Stimulated activated CD8-positive, alpha-beta memory T cell treated with anti-CD3 and anti-CD28 coated beads, Interleukin-4, amount 100 ng/mL, for 1 hour (primary cell): ENCODE measurements at places on chromosomes 6 and 20.

GRCh38 chr6:111562246-111562645, 43.4 kb downstream of the TRAF3IP2 start:
- no peak for DNase-seq

GRCh38 chr6:42440778-42441696, 10.7 kb downstream of the TRERF1 start:
- DNase-seq, result no peak

- DNase-seq, result peak; percentile 29
Observed at GRCh38 chr20:21505810-21506530, 7.9 kb downstream of the NKX2-2 start.

- no peak for DNase-seq
Observed at GRCh38 chr6:134689641-134690040, 260.3 kb downstream of the ALDH8A1 start.

DNA sequence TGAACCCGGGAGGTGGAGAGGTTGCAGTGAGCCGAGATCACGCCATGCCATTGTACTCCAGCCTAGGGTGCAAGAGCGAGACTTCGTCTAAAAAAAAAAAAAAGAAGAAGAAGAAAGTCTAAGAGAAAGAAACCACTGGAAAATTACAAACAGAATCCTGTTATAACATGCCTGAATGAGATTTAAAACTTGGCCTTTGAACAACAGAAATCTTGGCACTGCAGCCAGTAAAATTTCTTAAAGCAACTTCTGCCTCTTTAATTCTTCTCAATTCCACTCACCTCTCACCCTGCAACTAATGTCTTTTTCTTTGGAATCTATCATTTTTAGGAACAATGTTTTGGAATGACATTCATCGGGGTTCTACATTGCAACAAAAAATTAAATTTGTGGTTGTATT, 26.3 kb downstream of the PM20D2 start:
- DNase-seq, result no peak

DNA sequence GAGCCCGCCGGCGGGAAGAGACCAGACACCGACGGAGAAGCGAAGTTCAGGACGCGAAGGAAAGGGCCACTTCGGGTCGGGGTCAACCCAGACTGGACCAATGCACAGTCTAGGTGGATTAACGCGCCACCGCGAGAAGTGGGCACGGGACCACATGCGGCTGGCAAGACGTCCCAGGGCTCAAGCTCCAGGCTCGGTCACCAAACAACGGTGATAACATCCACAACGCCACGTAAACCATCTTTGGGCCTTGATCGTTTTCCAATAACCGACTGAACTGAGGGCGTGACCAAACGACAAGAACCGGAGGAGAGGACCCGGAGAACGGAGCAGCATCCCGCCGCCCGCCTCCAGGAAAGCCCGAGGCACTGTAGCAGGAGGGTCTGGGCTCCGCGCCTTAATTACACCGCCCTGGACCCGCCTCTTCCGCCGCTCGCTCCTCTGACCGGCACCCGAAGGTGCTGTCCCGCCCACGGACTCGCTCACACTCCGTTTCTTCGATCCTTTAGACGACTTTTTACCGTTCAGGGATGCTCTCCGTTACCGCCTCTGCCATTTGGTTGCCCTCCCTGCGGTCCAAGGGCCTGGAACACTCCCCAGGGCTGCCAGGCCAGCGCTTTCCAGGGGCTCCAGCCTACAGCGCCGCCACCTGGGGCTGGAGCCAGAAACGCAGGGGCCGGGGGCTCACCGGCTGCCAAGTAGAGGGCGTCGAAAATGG, 44.1 kb downstream of the DPPA5 start:
- peak; percentile 17 for DNase-seq

DNA sequence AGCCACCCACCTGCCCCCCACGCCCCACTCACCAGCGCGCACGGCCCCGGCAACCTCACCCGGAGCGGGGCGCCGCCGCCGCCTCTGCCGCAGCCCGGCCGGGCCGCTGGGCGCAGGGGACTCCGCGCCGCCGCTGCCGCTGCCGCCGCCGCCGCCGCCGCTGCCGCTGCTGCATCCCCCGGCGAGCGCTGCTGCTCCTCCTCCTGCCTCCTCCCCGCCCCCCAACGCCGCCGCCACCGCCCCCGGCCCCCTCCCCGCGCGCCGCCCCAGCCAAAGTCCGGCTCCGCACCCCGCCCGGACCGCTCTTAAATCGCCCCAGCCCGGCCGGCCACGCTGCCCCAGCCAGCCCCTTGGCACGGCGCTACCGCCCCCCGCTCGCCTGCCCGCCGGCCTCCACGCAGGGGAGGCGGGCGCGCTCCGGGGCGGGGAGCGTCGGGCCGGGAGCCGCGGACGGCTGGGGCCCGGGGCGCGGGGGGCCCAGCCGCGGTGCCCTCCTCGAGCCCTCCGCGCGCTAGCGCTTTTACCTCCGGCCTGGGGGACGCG, at the start of gene SULF2:
SULF2 (minus strand) TSS at position 171 of the 543 bp plus-strand sequence. CDS start 28,118 bp downstream, outside the sequence.
- no peak for DNase-seq

GRCh38 chr20:38065764-38066375, 32.3 kb downstream of the RPRD1B start:
- no peak for DNase-seq

DNA sequence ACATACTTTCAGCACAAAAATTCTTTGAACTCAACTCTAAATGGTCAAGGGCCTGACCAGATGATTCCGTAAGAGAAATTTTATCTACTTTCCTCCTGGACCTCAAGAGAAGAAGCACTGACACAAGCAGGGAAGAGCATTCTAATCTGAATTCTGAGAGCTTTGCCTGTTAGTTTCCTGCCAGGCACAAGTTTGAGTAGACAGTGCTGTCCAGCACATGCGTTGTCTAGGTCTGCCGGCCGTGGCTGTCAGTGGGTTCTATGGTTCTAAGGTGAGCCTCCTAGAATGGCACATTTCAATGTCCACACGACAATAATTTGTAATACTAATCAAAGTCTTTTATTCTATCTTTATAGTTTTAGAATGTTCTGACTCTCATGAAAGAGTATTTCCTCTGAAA, 91.9 kb downstream of the RFPL4B start:
- DNase-seq, result no peak

GRCh38 chr6:152957796-152958195, 25.0 kb downstream of the FBXO5 start:
- no peak for DNase-seq

GRCh38 chr20:56373942-56374341, 15.2 kb downstream of the FAM210B start:
- DNase-seq, result no peak

DNA sequence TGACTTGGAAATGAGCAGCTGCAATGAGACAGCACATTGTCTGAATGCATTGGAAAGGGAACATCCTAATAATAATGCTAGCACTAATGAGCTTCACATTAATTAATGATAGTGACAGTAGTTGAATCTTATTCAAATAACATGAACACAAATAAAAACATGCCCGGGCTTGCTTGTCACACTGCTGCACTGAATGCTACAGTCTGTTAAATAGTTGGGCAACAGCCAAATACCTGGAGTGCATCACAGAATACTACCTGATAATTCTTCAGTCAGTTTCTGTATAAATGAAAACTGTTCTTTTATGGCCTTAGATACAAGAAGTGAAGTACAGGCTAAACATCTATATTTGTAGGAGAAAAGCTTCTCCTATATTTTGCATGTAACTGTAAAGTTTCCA, 458.7 kb downstream of the RNF144B start:
- no peak for DNase-seq

DNA sequence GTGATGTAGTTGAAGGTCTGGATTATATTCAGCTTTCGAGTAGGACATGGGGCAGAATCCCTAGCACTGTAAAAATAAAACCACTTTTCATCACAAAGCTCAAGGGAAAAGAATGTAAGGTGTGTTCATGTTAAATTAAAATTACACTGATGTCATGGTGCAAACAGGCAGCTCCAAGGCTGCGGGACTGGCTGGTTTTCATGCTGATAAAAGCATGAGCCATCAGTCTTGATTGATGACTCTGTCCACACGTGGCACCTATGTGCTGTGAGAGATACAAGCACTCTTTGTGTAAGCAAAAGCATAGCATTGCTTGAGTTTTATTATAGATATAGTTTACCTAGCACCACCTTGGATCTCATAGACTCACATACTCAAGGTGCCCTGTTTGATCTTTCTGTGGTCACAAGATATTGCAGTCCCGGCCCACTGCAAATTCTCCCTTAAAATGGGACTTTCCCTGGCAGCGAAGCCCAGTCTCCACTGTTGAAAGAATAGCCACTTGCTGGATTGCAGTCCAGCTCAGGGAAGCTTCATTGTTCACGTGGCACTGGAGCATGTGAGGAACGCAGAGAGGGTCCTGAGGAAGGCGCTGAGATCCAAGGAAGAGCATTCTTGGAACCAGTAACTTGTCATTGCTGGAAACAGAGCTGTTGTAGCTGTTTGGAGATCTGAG, 90.6 kb downstream of the TIAM2 start:
- DNase-seq, result no peak

DNA sequence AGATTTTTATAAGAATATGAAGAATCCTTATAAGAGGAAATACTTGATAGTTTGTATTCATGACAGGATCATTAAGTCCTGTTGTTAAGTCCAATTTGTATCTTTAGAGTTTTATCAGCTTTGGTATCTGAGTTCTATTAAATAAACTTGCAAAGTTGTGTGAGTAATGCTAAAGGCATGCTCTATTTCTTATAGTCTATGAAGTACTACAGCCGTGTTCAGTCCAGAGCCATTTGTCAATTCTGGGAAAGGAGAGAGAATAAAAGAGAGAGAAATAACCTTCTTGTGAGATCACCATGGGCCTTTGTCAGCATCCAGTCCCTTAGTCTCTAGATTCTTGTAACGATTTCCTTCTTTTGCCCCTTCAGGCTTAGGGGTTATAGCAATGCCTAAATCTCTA, 181.2 kb upstream of the POU3F2 start:
- no peak for DNase-seq

DNA sequence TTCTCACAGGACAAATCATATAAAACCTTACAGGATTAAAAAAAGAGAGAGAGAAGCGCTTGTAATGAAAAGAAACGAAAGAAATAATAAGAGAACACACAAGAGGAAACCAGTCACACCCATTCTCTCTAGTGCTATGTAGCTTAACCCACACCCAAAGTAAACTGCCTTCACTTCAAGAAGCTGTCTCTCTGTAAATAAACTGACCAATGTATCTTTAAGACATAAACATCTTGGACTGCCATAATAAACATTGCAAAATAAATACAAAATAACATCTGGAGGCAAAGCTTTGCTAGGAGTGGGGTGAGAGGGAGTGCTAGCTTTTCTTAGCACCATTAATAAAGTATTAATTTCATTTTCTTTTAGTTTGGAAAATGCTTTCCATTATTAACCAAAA, 61.6 kb upstream of the RNF146 start:
- no peak for DNase-seq

- DNase-seq, result no peak
Observed at GRCh38 chr6:7268816-7269555, 44.0 kb downstream of the SSR1 start.

DNA sequence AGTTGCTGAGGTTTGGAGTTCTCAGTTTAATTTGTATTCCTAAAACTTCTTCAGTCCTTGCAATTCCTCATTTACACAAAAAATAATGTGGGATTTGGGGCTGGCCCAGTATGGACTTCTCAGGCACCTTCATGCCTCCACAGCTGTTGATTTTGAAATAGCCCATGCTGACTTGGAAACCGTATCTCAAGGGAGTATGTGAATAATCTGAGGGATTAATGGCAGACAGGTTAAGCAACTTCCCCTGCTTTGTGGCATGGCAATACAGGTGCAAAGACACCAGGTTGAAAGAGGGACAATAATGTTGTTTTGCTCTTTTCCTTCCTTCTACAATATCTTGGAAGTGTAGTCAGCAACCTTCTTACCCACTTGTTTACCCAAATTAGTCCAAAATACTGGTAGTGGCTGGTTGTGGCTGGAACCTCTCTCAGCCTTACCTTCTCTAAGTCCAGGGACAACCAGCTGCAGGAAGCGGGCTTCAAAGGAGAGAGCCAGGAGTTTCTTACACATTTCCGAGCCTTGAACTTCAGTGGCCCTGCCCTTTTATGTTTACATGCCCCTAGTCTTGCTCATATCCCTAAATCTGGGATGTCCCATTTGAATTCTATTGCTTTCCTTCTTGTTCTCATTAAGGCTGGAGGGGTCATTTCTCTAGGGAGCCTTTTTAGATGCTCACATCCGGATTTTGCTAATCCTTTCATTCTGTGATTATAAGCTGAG, 44.1 kb upstream of the ADGRF1 start:
- DNase-seq, result no peak

DNA sequence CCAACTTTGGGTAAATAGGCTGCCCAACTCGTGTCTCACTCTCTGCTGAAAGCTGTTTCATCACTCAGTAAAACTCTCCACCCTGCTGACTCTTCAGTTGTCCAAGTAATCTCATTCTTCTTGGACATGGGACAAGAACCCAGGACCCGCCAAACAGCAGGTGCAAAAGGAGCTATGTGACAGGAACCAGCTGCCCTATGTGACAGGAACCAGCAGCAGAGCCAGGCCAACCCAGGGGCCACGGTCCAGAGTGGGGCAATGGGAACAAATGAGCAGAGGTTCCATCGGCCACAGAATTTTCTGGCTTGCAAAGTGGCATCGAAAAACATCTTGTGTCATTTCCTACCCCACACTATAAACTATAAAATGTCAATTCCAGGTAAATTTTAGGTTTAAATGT, 56.5 kb downstream of the MOXD1 start:
- no peak for DNase-seq

GRCh38 chr6:35030099-35030498, 111.0 kb downstream of the TCP11 start:
- no peak for DNase-seq

GRCh38 chr20:23340524-23340923, 10.1 kb upstream of the NXT1 start:
- DNase-seq, result no peak

- DNase-seq, result no peak
Observed at GRCh38 chr20:31747640-31748039, 8.6 kb downstream of the TPX2 start.
